ENCODE measurements at places on chromosomes 2 and 18.
A peak's percentile ranks its signal among the peaks of the same experiment; 100 is the strongest.

DNA sequence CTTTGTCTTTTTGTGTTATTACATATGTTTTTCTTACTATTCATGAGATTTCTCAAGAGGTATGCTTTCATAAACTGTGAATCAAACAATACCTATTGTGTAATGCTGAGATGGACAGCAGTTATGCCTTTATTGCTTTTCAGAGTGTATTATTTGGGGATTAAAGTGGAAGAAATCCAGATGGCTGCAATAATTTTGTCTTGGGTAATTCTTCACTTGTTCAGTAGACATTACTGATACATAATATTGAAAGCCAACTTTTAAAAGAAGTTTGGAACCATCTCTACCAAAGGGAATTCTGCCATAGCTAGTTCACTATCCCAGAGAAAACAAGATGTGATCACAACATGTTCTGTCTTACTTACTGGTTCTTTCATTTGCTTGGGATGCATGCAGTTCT lies 253.4 kb upstream of the ZSWIM2 start:
- DNase-seq = no peak

GRCh38 chr2:202870431-202871299 lies 901 bp downstream of the ICA1L start:
- DNase-seq = peak; percentile 29

DNA sequence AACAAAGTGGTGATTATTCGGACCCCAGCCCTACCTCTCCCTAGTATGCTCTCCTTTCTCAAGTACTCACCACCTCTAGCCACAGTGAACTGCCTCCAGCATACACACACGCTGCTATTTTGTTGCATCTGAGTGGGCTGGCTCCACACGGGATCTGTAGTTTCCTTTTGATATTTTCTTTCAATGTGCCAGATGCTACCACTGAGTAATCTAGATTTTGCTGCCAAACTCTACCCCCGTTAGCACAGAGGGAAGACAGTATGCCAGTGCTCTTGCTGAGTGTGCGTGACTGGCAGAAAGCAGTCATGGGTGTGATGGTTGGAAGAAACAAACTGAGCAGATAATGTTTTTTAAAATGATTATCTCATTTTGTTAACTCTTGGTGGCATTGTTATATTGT lies 11.6 kb downstream of the CFLAR start:
- DNase-seq = peak; percentile 28

- no peak for DNase-seq
These were observed 50.8 kb downstream of the EPHA4 start for GRCh38 chr2:221521233-221521845.

DNA sequence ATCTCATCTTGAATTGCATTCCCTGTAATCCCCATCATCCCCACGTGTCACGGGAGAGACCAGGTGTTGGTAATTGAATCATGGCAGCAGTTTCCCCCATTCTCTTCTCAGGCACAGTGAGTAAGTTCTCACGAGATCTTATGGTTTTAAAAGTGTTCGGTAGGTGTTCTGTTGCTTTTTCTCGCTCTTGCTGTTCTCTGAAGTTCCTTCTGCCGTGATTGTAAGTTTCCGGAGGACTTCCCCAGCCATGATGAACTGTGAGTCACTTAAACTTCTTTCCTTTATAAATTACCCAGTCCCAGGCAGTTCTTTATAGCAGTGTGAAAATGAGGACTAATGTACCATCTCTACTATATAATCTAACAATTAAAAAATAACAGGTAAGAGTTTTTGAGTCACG lies 409.9 kb upstream of the NRXN1 start:
- DNase-seq = no peak

DNA sequence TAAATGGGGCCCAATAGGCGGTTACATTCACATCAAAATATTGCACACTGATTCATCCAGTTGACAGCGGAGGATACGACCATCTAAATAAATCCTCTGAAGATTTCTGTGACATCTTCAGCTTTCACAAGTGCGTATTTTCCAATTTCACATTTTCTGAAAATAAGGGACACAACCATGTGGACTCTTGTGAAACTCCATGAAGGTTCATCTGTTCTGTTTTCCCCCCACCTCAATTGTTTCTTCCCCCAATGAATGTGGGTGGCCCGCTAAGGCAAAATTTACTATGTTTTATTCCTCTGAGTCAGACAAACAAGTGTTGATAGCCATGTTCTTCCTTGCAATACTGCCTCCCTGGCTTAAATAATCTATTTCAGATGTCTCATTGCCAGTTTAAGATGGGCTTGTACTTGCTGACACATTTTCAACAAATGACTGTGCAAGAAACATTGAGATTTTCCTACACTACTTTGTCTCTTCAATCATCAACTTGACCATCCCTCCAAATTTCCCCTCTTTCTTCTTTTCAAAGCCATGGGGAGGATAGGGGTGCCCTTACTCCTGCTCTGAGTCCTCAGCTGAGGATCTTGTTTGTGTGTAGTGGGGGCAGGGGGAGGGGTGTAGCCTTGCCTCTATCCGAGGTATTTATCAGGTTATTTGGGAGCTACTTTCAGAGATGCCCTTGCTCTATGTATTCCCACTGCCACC lies 78.2 kb downstream of the BCL11A start:
- no peak for DNase-seq

GRCh38 chr2:241215421-241215820 lies 26.9 kb downstream of the ANO7 start:
- DNase-seq = no peak

DNA sequence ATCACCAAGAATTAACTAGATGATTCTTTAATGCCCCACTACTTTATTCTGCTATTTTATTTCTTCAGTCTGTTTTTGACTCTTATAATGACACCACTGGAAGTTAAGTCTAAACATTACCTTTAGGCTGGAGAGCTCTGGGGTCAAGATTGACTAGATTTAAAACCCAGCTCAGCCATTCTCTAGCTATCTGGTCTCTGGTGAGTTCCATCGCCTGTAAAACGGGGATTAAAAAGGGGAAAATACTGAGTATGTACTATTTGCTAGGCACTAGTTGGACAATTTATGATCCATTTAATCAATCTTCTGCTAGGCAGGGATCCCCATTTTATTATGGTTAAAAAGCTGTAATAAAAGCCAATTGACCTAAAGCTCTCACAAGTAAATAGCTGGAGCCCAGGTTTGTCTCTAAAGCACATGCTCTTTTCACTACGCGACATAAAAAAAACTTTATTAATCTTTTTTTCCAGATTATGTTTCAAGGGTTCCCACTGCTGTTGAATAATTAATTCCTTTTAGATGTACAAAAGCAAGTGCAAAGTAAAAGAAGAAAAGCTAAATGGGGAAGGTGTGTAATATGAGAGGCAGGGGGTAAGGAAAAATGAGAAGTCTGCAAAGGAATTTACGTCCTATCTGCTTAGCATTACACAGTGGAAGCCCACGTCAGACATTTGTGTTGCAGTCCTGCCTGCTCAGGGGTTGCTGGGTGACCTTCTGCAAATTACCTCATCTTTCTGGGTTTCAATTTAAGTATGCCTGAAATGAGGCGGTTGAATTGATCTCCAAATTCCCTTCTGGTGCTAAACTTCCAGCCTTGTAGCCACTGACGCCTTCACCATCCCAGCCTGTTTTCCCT lies 918 bp upstream of the NABP1 start:
- peak; percentile 40 for DNase-seq

DNA sequence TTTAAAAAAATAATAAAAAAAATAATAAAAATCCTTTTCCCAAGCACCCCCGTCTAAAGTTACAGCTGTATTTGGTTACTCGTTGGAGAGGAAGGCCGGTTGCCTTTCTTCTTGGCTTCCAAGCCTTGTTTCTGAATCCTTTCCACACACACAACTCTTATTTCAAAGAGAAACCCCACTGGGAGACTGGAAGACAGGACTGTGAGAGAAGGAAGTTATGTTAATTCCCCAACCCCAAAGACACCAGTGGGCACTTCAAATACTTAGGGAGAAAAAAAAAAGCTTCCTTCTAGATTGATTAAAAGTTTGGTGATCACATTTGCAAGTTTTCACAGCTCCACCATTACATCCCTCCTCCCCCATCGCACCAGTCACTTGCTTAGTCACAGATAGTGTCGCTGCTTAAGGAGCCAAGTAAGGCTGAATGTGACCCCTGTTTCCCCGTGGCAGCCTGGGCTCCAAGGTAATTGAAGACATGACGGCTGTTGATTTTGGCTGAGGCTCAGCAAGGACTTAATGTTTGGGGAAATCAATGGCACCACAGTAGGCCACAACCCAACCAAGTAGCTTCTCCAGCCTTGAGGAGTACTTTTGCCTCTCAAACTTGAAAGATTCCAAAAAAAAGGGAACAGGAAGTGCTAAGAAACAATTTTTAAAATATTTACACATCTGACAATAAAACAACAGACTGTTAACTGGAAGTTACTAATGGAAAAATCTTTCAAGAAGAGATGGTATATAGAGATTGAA lies 40.8 kb upstream of the FRZB start:
- DNase-seq = no peak

DNA sequence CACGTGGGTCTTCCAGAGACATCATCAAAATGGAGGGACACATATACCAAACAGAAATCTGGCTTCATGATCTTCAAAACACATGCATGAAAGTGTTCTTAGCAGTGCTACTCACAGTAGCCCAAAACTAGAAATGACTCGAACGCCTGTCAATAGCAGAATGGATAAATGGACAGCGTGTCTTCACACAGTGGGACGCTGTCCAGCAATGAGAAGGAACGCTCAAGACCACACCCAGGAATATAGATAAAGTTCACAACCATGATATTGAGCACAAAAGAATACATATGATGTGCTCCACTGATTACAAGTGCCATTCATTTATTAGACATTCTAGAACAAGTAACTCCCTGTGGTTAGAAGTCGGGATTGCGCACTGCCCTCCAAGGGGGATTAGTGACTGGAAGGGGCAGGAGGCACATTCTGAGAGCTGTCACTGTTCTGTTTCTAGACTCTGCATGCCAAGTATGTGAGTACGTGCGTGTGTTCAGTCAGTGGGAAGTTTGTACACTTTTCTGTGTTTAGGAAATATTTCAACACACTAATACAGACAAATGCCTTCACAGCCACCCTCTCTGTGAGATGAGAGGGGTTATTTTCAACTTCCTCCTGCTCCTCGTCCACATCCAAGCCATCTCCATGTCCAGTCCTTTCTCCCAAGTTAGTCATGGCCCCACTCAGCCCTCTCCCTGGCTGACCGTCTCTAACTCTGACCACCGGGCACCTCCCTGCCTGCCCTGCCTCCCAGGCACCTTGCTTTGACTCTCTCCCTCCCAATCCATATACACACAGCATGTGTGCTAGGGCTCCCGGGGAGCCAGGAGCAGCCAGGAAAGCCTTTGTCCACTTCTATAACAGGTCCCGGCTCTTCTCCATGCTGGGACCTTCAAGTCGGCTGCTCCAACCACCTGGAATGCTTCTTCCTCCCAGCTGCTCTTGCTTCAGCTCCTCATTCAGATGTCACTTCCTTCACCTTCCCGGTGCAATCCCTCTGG lies 26.9 kb upstream of the TNS1 start:
- no peak for DNase-seq

GRCh38 chr2:191838526-191838925 lies 8.4 kb downstream of the CAVIN2 start:
- DNase-seq = no peak

DNA sequence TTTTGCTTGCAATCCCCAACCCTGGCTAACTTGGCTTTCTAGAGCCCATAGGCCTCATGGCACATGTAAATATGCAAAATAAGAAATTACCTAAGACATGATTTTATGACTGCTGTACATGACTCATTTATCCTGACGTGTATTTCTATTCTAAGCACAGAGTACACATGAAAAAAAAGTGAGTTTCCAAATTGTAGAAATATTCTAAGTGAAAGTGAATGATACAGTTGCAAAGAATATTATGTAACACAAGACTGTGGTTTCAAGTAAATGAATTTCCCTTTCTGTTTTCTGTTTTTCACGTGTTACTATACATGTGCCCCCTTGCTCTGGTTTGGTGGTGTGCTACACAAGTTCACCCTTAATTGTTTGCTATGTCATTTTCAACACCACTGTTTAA lies 162.4 kb downstream of the LRP1B start:
- DNase-seq = no peak

DNA sequence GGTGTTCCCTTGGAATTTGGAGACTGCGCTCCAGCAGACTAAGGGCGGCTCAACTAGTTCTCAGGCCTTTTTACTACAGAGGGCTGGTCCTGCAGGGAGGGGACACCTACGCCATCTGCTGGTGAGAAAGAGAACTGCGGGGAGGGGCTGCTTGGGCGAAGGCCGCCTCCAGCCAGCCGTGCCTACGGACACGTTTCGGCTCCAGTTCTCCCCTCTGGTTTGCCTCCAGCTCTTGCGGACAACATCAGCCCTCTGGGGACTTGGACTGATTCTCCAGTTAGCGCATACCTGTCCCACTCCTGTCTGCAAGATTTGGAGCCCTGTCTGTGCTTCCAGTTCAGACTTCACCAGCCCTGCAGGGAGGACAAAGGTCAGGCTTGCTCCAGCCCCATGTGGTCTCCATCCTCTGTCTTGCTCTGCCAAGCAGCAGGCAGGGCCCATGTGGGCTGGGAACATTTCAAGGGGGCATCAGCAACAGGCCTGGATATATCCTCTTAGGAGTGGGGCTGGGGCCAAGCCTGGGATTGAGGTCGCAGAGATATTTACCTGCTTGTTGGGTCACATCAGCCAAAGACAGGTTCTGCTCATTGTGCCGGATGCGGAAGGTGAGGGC lies 10.3 kb downstream of the PTPRN start:
- DNase-seq = peak; percentile 88

DNA sequence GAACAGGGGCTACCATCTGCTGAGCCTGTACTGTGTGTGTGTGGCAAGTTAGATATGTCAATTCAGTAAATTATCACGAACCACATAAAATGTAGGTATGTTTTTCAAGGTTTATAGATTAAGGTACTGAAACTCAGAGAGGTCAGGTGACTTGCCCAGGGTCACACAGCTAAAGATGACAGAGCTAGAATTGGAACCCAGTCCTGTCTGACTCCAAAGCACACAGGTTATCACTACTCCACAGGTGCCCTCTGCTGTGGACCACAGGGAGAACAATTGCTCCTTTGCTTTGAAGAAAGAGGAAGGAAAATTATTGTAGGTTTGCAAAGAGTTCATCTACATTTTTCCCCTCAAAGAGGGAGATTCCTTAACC lies 229.7 kb upstream of the AGAP1 start:
- DNase-seq = no peak

GRCh38 chr18:70366174-70366573 lies 77.3 kb downstream of the SOCS6 start:
- no peak for DNase-seq

- DNase-seq = no peak
These were observed 73.5 kb downstream of the MGAT5 start for GRCh38 chr2:134327367-134327766.

DNA sequence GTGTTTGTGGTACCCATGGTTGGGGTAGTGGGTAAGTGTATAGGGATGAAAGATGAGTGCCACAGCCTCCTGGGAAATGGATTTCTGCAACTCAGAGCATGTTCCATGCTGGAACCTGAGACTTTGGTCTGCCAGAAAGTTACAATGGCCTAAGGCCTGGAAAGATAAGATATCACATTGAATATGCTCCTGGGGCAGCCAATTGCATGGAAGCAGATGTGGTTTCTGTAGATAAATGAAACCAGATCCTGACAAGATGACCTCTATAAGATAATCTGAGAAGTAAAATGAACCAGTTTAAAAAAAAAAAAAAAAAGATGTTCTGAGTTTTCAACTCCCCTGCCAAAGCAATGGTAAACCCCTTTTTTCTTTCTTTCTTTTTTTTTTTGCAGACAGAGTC lies 91.4 kb upstream of the NCK2 start:
- DNase-seq = no peak

Measured in activated CD4-positive, alpha-beta T cell treated with anti-CD3 and anti-CD28 coated beads, Interleukin-2, amount 50 U/mL, for 24 hours (primary cell).